HFFc6 (cell line): ENCODE measurements at places on chromosomes 11 and 22. TPM values are rescaled to one million over a fixed set of nuclear protein-coding genes. Genes with fewer than 3 reads are reported as not detected.

- peaks cover 18% of the 10 kb centered on the region for H3K4me1 ChIP-seq
- H3K4me3 ChIP-seq, result no peak overlapping the region
- no peak overlapping the region for H3K27ac ChIP-seq
These were observed 4.7 kb downstream of the RTCB start for GRCh38 chr22:32407312-32407711.

GRCh38 chr11:86069408-86070101 lies 671 bp upstream of the PICALM start:
- DNase-seq, result peak; percentile 98

DNA sequence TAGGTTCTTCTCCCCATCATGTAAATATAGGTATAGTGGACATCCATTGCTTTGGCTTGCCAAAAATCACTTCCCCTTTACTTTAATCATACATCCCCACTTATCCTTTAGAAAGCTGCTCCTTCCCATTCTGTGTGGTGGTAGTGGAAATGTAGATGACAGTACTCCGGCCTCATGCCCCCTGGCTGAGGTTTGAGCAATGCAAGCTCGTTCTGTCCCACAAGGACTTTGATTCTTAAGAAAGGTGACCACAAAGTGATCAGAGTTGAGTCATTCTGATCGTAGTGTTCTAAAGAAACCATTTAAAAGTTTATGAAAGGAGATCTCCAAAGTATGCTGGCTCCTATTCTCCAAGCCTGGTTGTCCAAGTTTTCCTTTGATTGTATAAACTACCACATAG lies 10.9 kb downstream of the TUG1 start:
- no peaks in the 10 kb centered on the region; the same call in 1 of the 2 replicates for H3K4me1 ChIP-seq
- H3K4me3 ChIP-seq, result no peak overlapping the region
- no peak for DNase-seq
- peaks cover 43% of the 10 kb centered on the region for H3K36me3 ChIP-seq
- H3K27me3 ChIP-seq, result no peaks in the 10 kb centered on the region; the same call in 1 of the 2 replicates

VSIG10L2 gene
- total RNA-seq, result not detected in 3 replicates

- DNase-seq, result no peak
- peaks cover 13% of the 10 kb centered on the region; the same call in 1 of the 2 replicates for H3K4me1 ChIP-seq
- H3K4me3 ChIP-seq, result no peak overlapping the region
- no peaks in the 10 kb centered on the region for H3K36me3 ChIP-seq
These were observed 174.2 kb upstream of the PDGFD start for GRCh38 chr11:104338186-104338585.

GGTLC2 gene
- total RNA-seq, result not detected in 3 replicates

CHADL gene
- 0.13 to 0.56 TPM (median 0.39 TPM) in 3 replicates for total RNA-seq

GRCh38 chr22:49881856-49882255 lies 28.2 kb downstream of the ZBED4 start:
- peaks cover 68% of the 10 kb centered on the region for H3K36me3 ChIP-seq
- DNase-seq, result no peak
- peaks cover 14% of the 10 kb centered on the region for H3K4me1 ChIP-seq
- H3K4me3 ChIP-seq, result no peak overlapping the region

NRXN2 gene
- 0.13 and 0.51 TPM in 2 replicates for total RNA-seq

GRCh38 chr11:92845805-92846204 lies 123.6 kb upstream of the MTNR1B start:
- no peak for DNase-seq
- H3K27ac ChIP-seq, result no peak overlapping the region
- H3K36me3 ChIP-seq, result no peaks in the 10 kb centered on the region
- H3K4me3 ChIP-seq, result no peak overlapping the region
